ENCODE measurements at places on chromosomes 4 and X.
A peak's percentile ranks its signal among the peaks of the same experiment; 100 is the strongest.

GRCh38 chrX:134717698-134718097 lies 59.4 kb upstream of the PLAC1 start:
- DNase-seq = no peak

DNA sequence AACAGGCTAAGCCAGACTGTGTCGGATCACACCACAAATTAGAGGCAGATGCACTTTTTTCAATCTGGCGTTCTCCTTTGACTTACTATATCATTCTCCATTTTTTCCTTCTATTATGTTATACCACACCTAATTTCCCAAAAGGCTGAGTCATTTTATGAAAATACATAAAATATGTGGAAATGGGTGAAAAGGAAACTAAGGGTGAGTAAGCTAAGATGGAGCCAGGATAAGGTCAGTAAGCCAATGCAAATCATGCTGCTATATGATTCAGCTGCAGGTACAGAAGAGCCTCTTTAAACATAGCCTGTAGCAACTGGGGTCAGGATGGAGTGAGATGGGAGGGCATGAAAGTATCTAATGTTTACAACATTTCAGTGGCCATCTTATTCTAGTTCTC lies 94.0 kb upstream of the TEX13A start:
- peak; percentile 71 for DNase-seq

DNA sequence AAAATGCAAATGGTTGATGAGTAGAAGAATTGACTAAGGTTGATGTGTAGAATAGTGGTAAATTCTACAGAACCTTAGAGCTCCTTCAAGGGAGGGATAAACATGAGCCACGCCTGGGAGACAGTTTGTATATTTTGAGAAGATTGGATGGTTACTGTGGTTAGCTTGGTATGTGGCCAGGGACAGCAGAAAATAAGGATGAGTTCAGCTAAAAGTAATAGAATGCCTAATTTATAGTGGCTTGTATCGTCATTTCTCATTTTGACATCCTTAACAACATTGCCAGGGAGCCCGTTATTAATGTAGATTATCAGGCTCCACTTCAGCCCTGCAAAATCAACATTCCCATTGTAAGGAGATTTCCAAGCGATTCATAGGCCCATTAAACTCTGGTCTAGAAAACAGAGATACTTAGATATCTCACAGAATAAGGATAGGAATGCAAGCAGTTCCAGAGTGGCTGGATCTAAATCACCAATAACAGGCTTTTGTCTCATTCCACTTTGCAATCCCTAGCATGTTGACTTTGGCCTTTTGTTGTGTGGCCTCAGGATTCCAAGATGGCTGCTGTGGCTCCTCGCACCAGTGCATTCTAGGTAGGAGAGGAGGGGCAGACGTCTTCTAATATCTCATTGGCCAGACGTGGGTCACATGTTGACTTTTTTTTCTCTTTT lies 6.4 kb upstream of the PTTG2 start:
- peak; percentile 57 for DNase-seq

GRCh38 chr4:49044270-49044669 lies 58.2 kb downstream of the CWH43 start:
- no peak for DNase-seq

- DNase-seq = no peak
Observed at GRCh38 chr4:109321232-109321631, 18.8 kb upstream of the COL25A1 start.

DNA sequence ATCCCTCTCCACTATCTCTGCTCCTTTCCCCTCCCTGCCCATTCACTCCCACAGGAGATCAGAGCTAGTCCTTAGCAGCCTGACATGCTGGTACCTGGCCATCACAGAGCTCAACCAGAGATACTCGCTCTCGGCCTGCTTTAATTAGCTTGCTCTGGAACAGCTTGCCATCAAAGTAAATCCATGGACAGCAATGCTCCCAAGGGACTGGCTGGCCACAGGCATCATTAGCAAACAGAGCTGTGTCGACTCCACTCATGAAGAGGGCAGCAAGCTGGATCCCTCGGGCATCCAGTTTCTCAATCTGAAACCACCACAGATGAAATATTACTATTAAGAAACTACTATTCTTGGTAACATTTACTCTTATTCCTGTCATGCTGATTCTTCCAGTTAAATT lies 43.4 kb upstream of the PHF8 start:
- DNase-seq = no peak

- DNase-seq = peak; percentile 56
Observed at GRCh38 chr4:10180927-10181744, 64.5 kb upstream of the WDR1 start.

DNA sequence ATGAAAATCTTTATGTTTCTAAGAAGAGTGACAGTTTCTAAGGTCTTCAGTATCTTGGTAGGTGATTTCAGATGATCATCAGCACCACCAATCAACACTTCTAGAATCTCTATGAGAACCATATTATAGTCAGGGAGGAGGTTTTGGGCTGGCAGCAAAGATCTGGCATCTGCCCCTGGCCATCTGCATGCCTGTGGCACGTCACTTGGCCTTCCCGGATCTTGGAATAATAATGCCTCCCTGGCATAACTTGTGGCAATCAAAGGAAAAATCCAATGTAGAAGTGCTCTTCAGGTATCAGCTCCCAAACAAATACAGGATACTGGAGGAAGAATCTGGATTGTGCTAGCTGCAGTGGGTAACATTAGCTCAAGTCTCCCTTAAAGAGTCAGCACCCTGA lies 57.3 kb downstream of the RASL11B start:
- DNase-seq = no peak

- no peak for DNase-seq
Observed at GRCh38 chr4:21991050-21991449, 42.5 kb upstream of the KCNIP4 start.

- DNase-seq = peak; percentile 39
Observed at GRCh38 chr4:121307445-121308327, 73.1 kb downstream of the QRFPR start.
